ENCODE measurements at places on chromosomes 16 and 17.
A peak's percentile ranks its signal among the peaks of the same experiment; 100 is the strongest.

- DNase-seq = no peak
Measured at GRCh38 chr17:79362772-79363305, 248.0 kb downstream of the RBFOX3 start.

GRCh38 chr16:65617421-65617820, 495.6 kb upstream of the CDH11 start:
- DNase-seq = no peak

- DNase-seq = peak; percentile 33
Measured at GRCh38 chr17:17570140-17570797, 21.2 kb downstream of the PEMT start.

DNA sequence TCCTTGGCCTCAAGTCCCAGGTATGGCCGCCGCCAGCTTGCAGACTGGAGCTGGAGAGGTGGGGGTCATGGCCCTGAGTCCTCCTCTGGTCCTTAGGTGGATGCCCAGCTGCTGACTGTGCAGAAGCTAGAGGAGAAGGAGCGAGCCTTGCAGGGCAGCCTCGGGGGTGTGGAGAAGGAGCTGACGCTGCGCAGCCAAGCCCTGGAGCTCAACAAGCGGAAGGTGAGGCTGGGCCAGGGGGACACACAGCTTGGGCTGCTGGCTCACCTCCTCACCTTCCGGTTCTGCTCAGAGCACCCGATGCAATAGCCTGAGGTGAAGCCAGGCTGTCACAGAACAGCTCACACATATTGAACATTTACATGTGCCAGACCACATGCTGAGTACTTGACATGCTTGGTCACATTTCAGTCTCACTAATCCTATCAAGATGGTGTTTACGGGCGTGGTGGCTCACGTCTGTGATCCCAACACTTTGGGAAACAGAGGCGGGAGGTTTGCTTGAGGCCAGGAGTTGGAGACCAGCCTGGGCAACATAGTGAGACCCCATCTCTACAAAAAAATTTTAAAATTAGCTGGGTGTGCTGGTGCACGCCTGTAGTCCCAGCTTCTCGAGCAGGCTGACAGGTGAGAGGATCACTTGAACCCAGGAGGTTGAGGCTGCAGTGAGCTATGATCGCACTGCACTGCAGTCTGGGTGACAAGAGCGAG, 7.4 kb downstream of the RNF40 start:
- no peak for DNase-seq

DNA sequence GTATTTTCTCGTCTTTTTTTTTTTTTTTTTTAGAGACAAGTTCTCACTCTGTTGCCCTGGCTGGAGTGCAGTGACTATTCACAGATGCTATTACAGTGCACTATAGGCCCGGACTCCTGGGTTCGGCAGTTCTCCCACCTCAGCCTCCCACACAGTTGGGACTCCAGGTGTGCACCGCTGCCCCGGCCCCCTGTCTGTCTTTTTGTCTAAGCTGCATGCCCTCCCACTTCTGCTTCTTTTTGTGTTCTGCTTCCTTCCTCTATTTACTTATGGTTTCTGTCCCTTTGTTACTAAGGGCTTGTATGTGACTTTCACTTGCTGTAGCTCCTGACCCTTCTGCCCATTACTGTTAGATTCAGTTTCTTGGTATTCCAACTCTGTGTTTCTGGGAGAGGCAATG, 20.5 kb downstream of the SLC7A6 start:
- no peak for DNase-seq

DNA sequence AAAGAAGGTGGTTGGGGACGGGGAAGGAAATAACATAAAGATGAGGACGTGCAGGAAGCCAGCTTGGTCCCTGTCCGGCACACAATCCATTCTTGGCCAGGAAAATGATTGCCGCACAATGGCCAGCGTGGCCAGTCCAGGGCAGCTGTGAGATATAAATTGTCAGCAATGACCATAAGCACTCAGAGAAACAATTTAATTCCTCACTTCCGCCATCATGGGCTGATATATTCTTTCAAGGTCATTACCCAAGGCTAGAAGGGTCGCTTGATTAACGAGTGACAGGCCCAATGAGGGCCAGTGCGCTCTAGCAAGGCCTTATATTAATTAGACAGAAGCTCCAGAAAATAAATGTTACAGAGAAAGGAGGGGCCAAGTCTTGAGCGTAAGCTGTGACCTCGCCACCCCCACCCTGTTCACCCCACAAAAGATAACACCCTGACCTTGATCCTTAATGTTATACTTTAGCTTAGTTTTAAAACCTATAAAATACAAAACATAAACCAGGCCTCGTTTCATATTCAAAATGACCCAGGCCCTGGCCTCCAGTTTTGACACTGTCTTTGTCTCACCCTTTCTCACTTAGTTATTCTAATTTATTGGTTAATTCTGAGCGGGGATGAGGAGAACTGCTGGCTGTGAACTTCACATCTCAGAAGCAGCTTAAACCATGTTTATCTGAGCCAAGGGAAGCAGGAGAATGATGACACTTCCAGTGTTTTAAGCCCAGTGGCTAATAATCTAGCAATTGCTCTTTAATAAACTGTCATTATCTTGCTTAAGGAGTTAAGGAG, 478.3 kb upstream of the ZFHX3 start:
- no peak for DNase-seq

DNA sequence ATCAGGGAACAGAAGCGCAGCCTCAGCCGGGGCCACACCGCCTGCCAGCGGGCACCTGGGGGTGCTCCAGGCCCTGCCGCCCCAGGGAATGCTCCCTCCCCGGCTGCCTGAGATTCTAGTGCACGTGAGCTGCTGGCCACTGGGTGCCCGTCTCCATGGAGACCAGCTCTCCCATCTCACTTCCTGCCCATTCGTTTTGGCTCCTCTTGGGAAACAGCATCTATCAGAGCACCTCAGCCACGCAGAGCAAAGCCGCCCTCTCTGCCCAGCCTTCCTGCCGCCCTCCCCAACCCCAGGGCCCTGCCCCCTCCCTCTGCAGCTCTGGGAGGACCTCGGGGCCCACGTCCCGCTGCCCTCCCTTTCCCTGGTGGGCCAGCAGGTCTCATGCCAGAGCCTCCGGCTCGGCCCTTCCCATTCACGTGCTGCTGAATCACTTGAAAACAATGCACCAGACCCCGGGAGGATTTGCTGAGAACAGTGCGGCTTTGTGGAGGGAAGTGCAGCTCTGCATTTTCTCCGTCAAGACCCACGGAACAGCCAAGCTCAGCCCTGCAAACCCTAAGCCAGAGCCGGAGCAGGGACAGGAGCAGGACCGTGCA, 19.4 kb downstream of the CEP295NL start:
- peak; percentile 93 for DNase-seq

DNA sequence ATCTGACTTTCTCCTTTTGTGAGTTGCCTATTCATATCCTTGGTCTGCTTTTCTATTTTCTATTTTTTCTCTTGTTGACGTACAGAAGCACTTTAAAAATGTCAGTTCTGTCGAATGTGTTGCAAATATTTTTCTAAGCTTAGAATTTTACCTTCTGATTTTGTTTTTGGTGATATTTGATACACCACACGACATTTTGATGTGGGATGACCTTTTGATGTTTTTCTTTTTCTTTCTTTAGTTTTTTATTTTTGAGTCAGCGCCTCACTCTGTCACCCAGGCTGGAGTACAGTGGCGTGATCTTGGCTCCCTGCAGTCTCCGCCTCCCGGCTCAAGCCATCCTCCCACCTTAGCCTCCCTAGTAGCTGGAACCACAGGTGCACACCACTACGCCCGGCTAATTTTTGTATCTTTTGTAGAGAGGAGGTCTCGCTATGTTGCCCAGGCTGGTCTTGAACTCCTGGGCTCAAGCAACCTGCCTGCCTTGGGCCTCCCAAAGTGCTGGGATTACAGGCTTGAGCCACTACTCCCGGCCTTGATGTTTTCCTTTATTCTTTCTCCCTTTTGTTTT, 39.6 kb downstream of the WSB1 start:
- no peak for DNase-seq

DNA sequence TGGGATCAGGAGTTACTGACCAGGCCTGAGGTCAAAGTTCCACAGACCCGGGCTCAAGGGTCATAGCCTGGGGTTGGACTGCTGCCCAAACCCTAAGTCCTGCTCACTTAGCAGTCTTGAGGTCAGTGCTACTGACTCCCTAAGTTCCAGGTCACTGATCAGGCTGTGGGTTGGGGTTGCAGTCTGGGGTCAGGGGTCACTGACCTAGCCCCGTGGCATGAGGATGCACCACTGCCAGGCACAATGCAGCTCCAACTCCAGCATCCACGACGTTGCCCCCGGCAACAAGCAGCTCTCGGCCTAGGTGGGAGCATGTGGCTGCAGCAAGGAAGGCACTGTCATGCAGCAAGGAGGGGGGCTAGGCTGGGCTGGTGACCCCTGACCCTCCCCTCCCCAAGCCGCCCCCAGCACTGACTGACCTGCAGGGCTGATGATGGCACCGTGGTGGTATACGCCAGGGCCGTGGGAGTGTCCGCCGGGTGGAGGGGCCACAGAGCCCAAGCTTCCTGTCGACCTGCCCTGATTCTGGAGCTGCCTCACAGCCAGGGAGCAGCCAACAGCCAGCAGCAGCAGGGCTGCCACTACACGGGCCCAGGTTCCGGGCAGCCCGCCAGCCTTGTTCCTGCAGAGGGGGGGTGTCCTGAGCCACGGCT, 1.1 kb downstream of the GGT6 start:
- DNase-seq = no peak

- DNase-seq = no peak
Measured at GRCh38 chr17:42850954-42851353, at the start of gene AOC3. TSS of gene AOC3 (plus strand) at chr17:42851199. CDS start at chr17:42851344, 145 bp downstream.

GRCh38 chr17:37088459-37088858, 139.7 kb downstream of the AATF start:
- no peak for DNase-seq

- DNase-seq = no peak
Measured at GRCh38 chr17:38458521-38458920, 30.3 kb downstream of the ARHGAP23 start.

DNA sequence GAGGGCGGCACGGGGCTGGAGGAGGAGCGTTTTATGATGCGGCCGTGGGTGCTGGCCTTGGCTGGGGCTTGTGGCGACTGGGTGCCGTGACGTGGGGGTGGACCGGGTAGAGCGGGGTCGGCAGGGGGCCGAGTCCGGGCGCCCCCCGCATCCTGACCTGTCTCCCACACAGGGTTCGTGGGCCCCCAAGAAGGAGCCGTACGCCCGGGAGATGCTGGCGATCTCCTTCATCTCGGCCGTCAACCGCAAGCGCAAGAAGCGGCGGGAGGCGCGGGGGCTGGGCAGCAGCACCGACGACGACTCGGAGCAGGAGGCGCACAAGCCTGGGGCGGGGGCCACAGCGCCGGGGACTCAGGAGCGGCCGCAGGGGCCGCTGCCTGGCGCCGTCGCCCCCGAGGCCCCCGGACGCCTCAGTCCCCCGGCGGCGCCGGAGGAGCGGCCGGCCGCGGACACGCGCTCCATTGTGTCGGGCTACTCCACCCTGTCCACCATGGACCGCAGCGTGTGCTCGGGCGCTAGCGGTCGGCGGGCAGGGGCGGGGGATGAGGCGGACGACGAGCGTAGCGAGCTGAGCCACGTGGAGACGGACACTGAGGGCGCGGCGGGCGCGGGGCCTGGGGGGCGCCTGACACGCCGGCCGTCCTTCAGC, 81.6 kb downstream of the ARHGAP23 start:
- no peak for DNase-seq

Measured in Daoy (cell line).